ENCODE measurements at places on chromosomes 6 and 20.

DNA sequence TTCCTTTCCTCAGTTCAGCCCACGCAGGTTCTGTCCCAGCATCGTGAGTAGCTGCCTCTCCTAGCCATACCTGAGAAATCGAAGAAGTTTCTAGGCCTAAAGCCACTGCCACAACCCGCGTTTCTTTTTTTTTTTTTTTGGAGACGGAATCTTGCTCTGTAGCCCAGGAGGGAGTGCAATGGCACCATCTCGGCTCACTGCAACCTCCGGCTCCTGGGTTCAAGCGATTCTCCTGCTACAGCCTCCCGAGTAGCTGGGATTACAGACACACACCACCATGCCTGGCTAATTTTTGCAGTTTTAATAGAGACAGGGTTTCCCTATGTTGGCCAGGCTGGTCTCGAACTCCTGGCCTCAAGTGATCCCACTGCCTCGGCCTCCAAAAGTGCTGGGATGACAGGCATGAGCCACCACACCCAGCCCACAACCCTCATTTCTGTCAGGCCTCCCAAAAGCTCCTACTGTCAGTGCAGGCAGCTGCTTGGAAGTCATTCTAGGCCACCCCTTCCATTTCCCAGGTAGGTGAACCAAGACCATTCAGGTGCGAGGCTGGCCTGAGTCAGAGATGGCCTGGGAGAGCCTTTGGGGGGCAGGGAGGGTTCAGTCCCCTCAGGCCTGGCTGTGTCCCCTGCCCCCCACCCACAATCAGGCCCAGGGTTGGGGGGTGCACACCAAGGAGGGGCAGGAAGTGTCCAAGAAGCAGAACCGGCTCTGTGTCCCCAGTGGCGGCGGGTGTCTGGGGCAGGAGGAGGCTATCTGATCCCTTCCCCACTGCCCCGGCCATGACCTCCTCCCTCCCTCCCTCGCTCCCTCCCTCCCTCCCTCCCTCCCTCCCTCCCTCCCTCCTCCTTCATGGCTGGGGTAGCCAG lies 47.2 kb downstream of the NOL4L start:
- no peak for DNase-seq

GRCh38 chr6:15406452-15406851 lies 160.6 kb downstream of the JARID2 start:
- DNase-seq = no peak

DNA sequence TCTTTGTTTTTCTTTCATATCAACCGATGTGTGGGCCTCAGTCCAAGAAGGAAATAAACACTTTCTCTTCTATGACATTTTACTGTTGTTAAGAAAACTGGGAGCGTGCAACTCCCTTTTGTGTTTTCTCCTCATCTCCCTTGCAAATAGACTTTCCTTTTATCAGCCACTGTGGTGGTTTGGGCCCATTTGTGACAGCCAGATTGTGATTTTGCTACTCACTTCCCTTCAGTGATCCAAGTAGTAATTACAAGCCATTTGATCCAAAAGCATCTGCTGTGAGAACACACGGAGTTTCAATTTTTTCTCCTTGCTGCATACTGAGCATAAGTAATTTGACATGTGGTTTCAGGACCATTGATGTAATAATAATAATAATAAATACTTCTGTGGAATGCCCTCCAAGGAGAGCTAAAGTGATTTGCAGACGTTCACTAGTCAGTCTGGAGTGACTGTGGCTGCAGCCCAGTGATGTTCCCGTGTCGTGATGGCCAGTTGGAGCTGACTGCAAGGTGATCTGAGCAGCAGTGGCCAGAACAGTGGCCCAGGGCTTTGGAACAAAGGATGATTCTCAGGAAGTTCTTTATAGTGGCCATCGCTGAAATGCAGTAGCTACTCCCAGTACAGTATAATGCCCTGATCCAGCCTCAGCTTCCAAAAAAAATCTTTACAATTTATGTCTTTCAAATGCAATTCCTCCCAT lies 91.9 kb upstream of the CLDN20 start:
- no peak for DNase-seq

DNA sequence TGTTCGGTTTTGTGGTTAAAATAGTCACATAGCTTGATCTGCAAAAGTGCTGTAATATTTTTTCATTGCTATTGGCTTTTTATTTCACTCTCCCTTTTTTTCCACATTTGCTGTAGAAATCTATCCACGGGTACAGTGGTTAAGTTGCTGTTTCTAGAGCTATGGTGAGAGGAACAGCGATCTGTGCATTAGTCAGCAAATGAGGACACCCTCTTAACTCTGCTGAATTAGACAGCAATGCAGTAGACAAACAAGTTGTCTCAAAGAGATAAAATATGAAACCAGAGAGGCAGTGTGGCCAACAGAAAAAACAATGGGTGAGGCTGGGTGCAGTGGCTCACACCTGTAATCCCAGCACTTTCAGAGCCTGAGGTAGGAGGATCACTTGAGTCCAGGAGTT lies 17.6 kb upstream of the SYNJ2 start:
- DNase-seq = no peak

DNA sequence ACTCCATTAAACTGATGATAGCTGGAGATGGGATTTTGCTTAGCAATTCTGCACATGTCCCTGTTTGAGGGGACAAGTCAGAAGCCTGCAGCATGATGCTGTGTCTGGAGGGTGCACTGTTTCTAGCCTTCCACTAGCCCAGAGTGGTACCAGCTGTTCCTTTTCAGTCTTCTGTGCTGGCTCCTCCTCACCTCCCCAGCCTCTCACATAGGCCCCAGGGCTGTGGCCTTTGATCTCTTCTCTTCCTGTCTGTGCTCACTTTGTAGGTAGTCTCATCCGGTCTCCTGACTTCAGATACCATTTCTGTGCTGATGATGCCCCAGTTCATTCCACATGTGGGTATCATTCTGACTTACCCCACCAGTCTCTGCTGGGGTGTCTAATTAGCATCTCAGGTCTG lies 126.3 kb downstream of the HIVEP1 start:
- DNase-seq = no peak

GRCh38 chr6:159941286-159942113 lies 27.4 kb upstream of the IGF2R start:
- DNase-seq = peak; percentile 20

- DNase-seq = no peak
These were observed 72.3 kb upstream of the CD2AP start for GRCh38 chr6:47405273-47405672.

DNA sequence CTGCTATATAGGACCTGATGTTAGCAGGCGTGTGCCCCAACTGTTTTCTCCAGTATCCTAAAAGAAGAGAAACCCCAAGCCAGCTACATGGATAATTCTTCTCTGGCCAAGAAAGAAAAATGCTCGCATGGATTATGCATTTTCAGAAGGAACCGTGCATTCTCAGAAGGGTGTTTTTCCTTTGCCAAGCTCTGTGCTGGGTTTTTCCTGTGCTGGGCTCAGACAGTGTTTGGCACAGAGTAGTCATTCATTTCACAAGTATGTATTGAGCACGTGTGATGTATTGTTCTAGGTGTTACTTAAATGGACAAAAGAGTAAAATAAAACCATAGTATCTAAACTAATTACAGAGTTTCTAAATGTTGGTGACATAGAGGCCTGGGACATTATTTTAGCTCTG lies 62.7 kb upstream of the ZNF133 start:
- no peak for DNase-seq

DNA sequence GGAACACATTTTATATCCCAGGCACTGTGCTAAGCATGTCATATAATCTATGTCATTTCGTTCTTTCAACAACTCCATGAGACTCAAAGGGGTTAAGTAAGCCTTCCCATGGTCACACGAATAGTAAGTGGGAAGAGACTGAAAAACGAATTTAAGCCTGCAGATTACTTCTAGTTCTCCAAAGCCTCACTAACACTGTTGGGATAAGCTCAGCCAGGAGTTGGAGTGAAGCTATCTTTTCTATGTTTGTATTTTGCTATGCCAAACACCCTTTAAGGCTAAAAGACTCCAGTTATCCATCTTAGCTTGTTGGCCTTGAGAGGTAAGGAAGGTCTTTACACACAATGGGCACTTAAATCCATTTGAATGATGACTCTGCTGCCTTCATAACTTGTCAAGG lies 148.1 kb upstream of the UST start:
- no peak for DNase-seq
